PC-3 (cell line): ENCODE measurements at places on chromosomes 6 and 20. TPM values are rescaled to one million over a fixed set of nuclear protein-coding genes. Genes with fewer than 3 reads are reported as not detected.
A peak's percentile ranks its signal among the peaks of the same experiment; 100 is the strongest.

- peak; percentile 11 for DNase-seq
Observed at GRCh38 chr20:15842872-15843271, 730.4 kb downstream of the KIF16B start.

Gene ULBP2
- total RNA-seq, result 5.8 and 8.1 TPM in 2 replicates

Gene RIN2
- total RNA-seq, result 64.3 and 69.8 TPM in 2 replicates

DNA sequence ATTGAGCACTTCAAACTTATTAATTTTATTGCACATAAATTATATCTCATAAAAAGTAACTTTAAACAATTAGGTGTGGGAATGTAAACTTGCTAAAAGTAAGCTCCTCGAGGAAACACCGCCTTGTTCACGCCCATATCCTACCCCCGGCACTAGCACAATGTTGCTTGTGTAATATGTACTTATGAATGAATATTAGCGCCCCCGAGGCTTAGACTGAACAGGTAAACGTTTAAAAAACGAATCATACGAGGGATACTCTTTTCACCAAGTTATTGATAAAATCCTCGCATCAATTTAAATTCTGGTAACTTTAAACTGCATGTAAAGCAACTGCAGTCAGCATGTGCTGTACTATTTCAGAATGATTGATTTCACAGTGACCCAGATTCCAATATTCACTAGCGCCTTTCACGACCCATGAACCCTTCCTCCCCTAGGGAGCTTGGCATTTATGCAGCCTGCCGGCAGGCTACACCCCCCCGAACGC, 637 bp downstream of the TFB1M start:
- peak; percentile 24 for DNase-seq

Gene IMPG1
- not detected in 2 replicates for total RNA-seq

Gene TRIM40
- not detected in 2 replicates for total RNA-seq

DNA sequence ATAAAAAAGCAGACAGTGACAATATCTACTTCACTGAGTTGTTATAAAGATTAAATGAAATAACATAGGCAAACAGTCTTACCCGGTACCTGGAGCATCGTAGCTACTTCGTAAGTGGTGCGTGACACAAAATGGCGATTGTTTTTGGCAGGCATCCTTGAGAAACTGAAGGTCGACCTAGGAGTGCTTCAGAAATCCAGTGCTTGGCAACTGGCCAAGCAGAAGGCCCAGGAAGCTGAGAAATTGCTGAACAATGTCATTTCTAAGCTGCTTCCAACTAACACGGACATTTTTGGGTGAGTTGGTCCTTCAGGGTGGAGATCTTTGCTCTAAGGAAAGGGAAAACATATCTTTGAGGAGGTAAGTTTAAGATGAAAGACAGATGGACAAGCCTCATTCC, 4.8 kb downstream of the BPIFA2 start:
- no peak for DNase-seq

Gene PLEKHG1
- 1.3 and 1.4 TPM in 2 replicates for total RNA-seq

DNA sequence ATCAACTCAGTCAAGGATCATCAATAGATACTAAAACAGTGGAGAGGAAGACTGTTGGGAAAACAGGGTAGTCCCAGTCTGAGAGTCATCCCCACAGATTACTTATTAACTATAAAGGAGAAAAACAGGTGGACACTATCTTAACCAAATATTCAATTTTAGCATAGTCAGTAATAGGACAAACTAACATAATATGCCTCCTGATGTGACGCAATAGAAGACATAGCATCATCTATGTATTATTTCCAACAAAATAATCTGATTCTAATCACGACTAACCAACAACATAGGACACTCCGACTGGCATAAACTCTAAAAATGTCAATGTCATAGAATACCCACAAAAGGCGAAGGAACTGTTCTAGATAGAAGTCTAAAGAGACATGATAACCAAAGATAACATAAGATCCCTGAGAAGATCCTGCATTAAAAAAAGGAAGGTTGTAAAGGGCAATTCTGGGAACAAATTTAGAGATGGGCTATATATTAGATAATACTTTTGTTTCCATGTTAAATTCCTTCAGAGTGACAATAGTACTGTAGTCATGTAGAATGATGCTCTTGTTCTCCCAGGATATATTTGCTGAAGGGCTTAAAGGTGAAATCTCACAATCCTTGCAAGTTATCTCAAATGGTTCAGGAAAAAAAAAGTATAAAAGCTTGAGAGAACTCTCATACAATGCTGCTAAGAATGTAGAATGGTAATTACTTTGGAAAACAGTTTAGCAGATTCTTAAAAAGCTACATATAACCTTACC, 28.9 kb downstream of the ILRUN start:
- no peak for DNase-seq

- DNase-seq, result no peak
Observed at GRCh38 chr6:109121411-109121810, 26.1 kb downstream of the CEP57L1 start.

Gene DLL1
- total RNA-seq, result 0.84 and 1.2 TPM in 2 replicates

DNA sequence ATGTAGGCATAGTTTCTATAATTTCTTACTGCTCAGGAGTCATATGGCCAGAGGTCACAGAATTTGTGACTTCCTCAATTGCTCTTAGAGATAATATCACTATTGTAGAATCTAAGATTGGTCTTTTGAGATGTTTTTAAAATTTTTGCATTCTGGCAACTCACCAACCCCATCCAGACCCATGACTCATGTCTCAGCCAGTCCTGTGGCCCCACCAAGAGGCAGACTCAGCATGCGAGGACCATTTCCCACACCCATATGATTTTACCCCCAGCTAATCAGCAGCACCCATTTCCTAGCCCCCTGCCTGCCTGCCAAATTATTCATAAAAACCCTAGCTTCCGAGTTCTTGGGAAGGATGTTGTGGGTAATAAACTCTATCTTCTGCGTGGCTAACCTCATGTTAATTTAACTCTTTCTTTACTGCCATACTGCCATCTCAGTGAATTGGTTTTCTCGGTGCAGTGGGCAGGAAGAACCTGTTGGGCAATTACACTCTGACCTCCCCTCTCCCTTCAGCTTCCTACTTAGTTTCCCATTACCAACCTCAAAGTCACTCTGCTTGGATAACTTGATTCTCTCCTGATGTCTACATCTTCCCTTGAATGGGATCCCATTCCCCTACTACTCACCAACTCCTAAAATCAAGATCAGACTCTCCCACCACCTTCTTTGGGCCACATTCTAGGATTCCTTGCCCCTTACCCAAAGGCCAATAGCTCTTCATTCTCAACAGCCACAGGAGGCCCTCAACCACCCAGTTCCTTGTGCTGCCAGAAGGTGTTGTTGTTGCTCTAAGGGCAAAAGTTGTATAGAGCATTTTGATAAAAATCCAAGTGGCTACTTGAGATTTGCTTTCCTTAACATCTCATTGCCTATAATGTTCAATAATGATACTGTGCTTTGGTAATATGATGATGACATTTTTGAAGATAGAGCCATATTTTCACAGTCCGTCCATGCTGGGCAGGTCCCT, 16.2 kb upstream of the IYD start:
- DNase-seq, result peak; percentile 14

Gene EEF1A1
- 5,206 and 6,057 TPM in 2 replicates for total RNA-seq

DNA sequence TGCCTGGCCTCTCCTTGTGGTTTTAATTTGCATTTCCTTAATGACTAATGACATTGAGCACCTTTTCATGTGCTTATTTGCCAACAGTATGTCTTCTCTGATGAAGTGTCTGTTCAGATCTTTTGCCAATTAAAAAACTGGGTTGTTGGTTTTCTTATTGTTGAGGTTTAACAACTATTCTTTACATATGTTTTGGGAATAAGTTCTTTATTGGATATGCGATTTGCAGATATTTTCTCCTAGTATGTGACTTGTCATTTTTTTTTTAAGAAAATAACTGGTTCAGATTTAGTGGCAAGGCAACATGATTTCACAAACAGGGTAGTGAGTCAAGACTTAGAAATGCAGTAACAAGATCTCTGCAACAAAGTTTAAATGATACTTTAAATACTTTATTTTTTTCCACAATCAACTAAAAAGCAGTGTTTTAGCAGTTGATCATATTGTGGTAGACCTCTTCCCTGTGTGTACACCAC, 67.8 kb downstream of the TIAM2 start:
- peak; percentile 51 for DNase-seq

GRCh38 chr6:147173140-147173539, 31.1 kb upstream of the STXBP5 start:
- peak; percentile 37 for DNase-seq

GRCh38 chr20:32285621-32286371, 8.3 kb downstream of the KIF3B start:
- DNase-seq, result peak; percentile 63
